ENCODE measurements at places on chromosomes 16 and 17.

DNA sequence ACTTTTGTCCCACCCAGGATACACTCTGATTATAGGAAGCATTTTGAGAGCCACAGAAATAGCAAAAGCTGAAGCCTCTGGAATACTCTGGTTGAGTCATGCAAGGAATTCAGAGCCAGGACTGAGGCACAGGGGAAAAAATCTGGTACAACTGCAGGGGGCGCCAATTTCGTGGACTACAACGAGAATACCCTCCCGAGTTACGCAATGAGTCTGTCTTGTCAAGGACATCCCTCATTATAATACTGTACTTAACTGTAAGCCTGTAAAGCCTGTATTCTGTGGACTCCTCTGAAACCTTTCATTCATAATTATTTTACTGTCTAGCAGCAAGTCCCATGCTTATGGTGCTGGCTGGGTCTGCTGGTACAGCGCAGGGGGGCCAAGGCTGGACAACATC lies 7.8 kb downstream of the HOXB1 start:
- no peak for DNase-seq

GRCh38 chr17:39548494-39549225 lies 59.1 kb downstream of the NEUROD2 start:
- no peak for DNase-seq

GRCh38 chr17:5557990-5558389 lies 26.3 kb downstream of the NLRP1 start:
- DNase-seq: no peak

GRCh38 chr17:34980353-34980680 lies at the start of gene LIG3:
Gene LIG3 (plus strand): TSS chr17:34980512. CDS start chr17:34983006, 2,494 bp downstream.
- DNase-seq: peak; percentile 72

- DNase-seq: no peak
Measured at GRCh38 chr17:68260051-68260762, 12.4 kb downstream of the AMZ2 start.

DNA sequence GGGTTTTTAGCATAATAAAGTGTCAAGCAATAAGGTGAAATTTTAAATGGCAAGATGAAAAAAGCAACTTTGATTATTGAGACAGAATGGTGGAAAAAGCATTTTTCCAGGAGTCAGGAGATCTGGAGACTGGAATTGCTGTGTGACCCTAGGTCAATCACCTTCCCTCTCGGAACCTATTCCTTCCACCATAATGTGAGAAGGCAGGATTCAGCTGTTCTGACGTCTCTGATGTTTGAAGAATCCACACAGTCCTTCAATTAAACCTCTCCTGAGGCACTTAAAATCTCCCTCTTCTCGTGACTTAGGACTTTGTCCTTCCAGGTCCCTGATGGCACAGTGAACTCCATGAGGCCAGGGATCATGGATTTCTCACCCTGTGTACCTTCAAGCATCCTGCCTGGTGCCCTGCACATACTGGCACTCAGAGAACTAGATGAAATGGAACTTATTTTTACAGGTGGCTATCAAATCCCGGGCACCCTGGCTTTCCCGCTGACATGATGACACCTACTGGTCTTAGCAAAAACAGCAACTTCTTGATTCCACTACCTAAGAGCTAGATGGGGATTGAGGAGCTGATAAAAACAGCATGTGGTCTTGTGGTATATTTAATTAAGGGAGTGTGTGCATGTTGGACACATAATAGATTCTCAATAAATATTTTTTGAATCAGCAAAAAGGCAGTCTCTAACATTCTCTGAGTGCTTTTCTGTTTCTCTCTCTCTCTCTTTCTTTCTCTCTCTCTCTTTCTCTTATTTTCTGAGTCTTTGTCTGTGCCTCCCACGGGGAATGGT lies 2.3 kb upstream of the CCDC182 start:
- no peak for DNase-seq

DNA sequence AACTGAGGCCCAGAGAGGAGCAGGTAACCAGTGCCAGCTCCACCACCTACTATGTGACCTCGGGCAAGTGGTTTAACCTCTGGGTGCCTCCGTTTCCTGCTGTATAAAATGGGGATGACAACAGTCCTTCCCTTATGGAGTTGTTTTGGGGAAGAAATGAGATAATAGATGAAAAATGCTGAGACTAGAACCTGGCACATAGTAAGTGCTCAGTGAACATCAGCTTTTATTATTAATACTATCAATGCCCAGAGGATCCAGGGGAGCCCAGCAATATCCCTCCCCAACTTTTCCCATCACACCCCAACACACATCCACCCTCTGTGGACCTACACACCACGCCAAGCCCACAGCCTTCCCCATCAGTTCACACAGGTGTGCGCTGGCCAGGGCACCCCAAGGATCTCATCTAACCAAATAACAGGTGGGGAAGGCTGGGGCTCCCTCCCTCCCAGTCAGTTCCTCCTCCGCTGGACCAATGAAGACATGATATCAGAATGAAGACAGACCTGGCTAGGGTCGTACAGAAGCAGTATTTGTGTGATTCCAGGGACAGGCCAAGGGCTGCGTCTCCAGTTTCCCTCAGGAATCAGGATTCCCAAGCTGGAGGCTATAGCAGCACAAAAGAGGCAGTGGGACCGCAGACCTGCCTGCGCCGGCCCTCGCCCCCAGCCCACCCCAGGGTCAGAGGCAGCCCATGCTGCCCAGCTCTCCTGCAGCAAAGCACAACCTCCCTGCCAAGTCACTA lies 1.8 kb downstream of the ATP2A3 start:
- no peak for DNase-seq

DNA sequence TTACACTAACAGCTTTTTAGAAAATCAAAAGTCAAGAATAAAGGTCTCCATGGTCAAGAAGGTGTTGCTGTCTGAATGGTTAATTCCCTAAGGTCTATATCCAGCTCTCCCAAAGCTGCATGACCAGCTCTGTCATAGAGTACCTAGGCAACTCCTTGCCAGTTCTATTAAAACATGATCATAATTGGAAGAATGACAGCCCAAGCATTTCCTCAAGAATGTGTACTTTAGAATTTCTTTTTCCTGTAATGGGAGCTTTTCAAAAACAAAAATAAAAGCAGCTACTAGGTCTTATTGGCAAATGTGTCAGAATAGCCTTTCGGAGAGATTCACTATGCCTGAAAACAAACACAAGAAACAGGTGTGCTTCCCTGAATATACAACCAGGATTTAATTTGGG lies 7.9 kb downstream of the SPOP start:
- no peak for DNase-seq

DNA sequence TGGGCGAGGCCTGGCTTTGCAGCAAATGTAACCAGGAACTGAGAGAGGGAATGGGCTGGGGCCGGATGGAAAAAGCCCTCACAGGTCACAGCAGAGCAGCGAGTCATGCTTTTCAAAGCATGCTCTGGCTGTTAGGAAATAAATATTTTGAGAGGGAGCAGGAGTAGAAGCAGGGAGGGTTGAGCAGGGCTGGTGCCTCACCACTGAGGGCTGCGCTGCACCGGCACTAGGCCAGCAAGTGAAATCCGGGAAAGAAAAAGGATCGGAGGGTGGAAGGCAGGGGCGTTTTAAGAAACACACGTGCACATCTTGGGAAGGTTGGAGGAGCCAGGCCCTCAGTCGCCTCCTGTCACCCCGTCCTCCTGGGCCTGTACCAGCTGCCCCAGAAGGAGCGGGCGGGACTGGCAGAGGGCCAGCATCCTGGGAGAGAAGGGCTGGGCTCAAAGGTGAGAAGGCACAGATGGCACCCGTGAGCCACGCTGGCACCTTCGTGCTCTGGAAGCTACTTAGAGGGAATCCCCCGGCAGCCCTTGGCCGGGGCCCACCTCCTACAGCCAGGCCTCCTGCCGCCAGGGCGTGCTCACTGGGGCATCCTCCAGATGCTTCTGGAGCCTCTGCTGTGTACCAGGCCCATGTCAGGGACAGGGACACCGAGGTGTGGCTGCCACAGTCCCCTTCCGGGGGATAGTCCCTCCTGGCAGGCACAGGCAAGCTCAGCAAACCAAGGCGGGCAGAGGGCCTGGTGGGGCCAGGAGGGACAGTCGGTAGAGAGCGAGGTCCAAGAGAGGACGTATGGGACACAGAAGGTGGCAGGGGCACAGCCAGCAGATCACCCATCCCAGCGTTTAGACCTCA lies 71.5 kb upstream of the PLCG2 start:
- no peak for DNase-seq

DNA sequence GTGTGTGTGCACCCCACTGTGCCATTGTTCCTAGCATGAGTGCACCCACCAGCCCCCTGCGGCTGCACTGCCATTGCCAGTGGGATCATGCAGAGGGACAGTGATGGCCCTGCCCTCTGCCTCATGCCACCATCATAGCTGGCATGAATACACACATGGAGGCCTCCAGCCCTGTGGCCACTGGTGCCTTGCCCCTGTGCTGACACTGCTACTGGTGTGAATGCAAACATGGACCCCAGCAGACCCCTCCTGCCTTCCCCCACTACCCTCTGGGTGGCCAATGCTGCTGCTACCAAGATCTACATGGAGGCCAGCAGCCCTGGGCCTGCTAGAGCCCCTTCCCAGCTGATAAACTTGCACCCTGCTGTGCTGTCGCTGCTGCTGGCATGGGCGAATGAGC lies 995.5 kb upstream of the GOT2 start:
- no peak for DNase-seq

- DNase-seq: no peak
Measured at GRCh38 chr16:46947900-46948547, 25.4 kb downstream of the DNAJA2 start.

- no peak for DNase-seq
Measured at GRCh38 chr16:85148931-85149330, 36.7 kb upstream of the CIBAR2 start.

DNA sequence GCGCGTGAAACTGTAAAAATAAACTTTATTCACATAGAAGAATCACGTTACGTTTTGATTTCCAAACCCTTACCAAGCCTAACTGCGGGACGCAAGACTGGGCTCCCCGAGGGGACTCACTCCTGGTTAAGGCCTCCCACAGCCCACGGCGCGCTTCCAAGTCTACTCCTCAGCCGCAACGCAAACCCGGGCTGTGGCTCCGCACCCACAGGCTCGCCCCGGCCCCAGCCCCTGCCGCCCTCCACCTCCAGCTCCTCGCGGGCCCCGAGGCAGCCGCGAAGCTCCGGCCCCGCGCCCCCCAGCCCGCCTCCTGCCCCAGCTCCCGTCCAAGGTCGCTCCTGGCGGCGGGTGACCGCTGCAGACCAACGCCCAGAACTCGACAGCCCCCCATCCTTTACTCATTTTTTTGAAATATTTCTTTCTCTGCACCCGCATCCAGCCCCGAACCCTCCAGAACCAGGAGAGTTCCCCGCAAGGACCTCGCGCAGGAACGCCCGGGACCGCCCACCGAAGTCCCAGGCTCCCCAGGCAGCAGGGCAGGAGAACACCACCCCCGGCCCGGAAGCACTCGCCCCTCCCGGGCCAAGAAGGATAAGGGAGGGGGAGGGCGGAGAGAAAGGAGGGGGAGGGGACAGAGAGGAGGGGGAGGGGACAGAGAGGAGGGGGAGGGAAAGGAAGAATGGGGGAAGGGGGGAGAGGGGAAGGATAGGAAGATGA lies 912 bp downstream of the USP22 start:
- peak; percentile 23 for DNase-seq

GRCh38 chr17:11832401-11833137 lies 164.7 kb downstream of the ZNF18 start:
- no peak for DNase-seq

DNA sequence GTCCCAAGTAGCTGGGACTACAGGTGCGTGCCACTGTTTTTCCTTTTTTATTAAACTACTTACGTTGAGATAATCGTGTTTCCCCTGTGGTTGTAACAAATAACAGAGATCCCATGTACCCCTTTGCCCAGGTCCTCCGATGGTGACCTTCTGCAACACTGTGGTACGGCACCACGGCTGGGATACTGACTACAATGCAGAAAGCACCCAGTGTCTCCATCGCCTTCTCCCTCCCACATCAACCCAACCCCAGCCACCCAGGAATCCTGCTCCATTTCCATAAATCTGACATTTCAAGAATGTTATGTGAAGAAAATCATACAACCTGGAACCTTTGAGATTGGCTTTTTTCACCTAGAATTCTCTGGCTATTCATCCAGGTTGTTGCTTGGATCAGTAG lies 22.1 kb downstream of the MPRIP start:
- DNase-seq: no peak

- DNase-seq: peak; percentile 50
Measured at GRCh38 chr16:74999609-75000480, 1.0 kb downstream of the ZNRF1 start.

DNA sequence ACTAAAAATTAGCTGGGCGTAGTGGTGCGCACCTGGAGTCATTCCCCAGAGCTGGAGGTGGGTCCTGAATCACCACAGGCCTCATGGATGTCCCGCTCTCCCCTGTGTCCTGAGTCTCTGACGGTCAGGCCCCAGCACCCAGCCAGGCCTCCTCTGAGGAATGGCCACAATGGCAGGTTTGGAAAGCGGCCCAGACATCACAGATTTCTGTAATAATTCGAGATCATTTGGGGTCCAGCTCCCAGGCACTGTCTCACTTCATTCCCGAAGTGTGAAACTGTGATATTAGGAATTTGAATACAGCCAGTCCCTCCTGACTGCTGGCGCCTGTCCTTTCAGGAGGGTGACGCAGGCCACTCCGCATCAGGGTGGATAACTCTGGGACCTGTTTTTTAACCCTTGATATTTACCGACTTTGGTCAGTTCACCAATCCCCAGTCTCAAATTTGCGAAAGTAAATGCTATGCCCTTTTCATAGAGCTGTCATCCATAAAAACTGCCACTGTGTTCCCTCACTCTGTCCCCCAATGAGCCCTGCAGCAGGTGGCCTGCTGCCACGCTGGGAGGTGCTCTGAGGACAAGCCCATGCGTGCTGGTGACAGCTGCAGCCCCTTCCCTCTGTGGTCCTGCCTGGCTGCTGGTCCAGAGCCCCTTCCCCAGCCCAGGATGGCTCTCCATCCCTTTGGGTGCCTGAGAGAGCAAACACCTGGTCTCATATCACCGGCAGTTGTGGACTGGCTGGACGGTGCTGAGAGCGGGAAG lies 28.3 kb upstream of the RPTOR start:
- no peak for DNase-seq

DNA sequence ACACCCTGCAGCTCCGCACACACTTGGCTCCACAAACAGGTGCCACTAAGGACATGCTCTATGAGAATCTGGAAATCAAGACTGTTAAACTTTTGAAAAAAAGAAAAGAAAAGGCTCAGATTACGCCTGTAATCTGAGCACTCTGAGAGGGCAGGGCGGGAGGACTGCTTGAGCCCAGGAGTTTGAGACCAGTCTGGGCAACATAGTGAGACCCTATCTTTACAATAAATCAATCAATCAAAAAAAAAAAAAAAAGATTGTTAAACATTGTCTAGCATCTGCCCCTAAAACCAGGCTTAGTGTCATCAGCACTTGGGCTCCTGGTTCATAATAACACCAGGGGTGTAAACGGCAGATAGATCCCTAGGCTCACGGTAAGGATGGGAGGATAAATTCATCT lies 37.5 kb upstream of the FAAP100 start:
- DNase-seq: no peak

- DNase-seq: no peak
Measured at GRCh38 chr16:81650982-81651562, 128.0 kb upstream of the PLCG2 start.

Data from activated naive CD4-positive, alpha-beta T cell (primary cell).